ENCODE measurements at places on chromosomes 11 and 22.

DNA sequence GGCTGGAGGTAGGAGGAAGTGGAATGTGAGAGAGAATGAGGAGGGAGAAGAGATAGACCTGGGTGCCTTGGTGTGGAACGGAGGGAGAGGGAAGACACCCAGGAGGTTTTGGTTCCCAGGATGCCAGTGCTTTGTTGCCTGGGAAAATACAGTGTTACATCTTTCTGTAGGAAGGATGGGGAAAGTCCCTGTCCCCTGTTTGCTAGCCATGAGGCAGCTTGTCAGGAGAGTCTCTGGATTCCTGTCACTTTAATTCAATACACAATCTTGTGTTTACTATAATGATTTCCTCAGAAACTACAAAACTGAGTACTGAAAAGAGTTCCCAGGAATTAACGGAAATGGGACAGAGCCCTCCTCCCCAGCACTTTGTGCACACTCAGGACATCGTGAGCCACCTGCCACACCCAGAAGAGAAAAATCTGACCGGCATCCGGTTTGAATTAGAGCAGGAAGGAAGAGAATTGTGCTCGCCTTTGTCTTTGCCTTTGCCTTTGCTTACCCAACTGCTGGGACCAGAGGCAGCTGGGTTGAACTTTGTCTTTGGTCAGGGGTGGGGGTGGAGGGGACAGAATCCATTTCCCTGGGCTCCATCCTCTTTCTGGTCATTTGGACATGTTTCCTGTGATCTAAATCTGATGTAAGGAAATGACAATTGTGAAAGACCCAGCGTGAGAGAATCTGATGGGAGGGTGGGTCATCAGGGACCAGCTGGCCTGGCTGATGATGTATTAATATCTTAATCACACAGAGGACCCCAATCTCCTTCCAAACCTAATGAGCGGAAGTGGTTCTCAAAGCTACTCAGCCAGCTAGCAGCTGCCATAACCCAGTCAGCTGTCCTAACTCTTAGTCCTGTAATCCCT lies 1.3 kb upstream of the LIMK2 start:
- DNase-seq = no peak

DNA sequence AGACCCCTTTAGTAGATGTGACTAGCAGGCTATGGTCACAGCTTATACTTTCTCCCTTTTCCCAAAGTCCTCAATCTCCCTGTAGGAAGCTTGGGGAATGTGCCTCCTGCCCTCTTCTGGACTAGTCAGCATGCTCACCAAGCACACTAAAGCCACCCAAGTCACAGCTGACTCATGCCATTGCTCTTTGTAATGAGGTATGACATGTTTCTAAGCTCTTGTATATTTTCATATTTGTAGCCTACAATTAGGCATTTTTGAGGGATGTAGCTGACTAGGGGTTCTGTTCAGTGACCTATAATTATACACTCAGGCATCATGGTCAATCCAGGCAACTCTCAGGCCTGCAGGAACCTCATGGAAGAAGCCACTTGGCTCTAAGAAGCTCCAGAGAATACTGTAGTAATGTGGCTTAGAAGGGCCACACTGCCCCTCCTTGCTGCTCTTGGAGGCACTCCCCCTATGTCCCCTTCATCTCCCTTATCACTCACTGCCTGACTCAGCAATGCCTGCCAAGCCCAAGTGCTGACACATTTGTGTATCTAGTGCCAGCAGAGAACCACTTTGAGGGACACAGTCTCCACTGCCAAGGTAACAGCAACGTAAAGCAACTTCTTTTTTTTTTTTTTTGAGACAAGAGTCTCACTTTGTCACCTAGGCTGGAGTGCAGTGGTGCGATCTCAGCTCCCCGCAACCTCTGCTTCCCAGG lies 86.2 kb downstream of the RPL27A start:
- DNase-seq = no peak

DNA sequence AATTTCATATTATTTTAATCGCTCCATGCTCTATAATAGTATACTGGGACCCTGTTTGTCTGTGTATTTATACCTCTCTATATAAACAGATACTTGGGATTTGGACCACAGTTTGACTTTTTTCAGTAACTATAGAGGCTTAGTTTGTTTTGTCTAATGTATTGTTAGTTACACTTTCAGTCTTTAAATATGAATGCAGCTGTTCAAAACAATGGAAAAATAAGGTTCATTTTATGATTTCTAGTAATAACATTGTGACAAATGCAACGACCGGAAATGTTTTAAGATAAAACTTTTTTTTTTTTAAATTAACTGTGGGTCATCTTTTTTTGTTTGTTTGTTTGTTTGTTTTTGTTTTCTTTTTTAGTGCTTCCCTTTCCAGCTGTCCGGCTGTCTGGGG lies 133.5 kb downstream of the ARHGAP42 start:
- no peak for DNase-seq

DNA sequence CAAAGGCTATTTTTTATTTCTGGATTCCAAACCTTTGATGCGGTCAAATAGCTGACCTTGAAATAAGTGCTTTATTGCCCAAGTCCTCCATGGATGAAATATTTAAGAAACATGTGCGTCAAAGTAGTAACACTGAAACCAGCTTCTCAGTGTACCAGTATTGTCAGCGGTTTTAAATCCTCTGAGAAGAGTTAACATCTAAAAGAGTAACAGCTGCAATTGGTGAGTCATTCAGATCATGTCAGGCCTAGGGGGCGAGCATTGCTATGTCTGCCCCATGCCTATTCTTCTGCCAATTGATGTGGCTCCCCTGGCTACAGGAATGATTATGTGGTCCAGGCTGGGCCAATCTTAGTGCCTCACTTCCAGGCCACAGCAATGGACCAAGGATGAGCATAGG lies 263.3 kb upstream of the SORL1-AS1 start:
- no peak for DNase-seq

- no peak for DNase-seq
These were observed at the start of gene TRPM5 for GRCh38 chr11:2443881-2444820. TRPM5 (minus strand) TSS chr11:2444514; CDS start chr11:2423036, 21,478 bp downstream.

GRCh38 chr22:19522190-19522880 lies 1.9 kb downstream of the CLDN5 start:
- peak; percentile 19 for DNase-seq

DNA sequence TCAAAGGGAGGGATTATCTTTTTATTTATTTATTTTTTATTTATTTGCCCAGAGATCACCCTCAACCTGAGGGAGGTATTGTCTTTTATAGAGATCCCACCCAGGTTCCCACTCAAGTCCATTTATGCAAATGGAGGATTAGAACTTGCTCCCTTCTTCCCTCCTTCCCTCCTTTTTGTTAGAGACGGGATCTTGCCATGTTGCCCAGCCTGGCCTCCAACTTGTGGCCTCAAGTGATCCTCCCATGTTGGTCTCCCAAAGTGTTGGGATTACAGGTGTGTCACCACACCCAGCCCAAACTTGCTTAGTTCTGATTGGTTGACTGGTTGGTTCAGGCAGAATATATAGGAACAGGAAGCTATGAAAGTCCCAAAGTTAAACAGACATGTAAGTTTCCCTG lies 51.9 kb downstream of the HIPK3 start:
- no peak for DNase-seq

GRCh38 chr11:121039971-121040613 lies 16.2 kb downstream of the TBCEL start:
- no peak for DNase-seq

DNA sequence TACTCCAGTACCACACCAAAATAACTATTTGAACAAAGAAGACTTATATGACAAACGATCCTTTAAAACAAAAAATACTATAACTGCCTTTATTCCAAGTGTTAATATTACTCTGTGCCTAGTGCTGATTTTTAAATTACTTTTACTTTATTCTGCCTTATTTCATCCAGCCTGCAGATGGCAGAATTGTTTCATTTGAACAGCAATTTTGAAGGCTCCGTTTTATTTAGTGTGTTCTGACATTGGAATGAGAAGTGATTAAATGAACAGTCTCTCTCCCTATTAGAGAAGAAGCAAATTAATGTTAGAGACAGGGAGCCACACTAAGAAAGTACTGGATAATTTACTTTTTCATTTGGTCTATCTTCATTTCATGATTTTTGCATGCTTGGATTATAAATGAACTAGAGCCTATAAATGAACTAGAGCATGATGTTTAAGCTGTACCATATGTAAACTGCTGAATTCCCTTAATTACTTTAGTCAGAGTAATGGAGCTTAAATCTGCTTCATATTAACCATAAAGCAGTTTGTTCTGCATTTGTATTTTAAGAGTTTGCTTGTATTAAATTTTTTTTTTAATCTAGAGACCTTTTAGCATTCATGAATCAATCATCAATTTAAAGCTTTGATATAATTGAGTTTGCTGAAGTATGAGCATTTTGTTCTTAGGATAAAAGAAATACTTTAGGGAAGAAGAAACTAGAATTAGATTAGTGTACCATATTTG lies 9.8 kb downstream of the PDHX start:
- DNase-seq = peak; percentile 38

DNA sequence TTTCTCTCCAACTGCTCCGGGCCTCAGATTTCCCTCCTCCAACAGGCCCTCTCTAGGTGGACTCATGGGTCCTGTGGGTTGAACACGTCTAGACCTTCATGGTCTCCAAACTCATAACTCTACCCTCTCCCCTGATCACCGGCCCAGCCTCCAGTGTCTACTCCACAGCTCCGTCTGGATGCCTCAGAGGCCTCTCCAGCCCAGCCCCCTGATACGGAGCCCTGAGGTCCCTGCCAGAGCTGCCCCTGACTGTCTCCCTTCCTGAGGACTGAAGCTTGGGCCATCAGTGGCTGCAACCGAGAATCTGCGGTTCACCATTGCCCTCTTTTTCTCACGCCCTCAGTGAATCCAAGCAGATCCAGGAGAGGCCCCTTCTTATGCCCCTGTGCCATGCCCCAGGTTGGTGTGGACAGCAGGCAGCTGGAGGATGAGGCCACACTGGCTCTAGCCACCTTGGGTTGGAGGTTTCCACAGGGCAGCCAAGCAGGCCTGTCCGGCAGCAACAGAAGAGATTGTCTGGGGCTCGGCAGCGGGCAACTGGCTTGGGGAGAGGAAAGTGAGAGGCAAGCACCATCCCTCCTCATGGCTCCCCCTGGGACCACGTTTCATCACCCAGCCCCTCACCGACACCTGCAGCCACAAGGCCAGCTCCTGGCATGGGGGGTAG lies 104.6 kb upstream of the FGF3 start:
- no peak for DNase-seq

DNA sequence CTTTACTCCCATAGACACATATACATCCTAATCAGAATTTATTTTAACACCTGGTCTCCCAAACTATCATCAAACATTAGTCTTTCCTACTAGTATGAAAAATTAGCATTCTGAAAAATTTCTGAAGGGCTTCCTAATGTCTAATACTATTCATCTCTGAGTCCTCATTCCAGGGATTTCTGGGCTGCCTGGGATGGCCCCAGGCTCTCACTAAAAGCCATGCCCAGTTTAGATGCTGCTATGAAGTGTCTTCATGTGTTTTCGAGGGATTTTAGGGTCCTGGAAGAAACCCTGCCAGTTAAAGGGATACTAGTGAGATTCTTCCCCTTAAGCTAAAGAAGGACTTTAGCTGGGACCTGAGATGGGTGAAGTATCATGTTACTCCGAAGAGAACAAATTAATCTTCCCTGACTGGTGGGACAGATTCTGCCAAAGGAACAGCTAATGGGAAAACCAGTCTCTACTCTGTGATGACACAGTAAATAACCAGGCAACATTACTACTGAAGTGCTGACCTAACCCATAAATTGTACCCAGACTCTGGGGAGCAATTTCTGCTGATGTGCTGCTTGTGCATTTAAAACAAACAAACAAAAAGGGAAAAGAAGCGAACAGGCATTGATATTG lies 342.6 kb downstream of the SOX6 start:
- peak; percentile 37 for DNase-seq

DNA sequence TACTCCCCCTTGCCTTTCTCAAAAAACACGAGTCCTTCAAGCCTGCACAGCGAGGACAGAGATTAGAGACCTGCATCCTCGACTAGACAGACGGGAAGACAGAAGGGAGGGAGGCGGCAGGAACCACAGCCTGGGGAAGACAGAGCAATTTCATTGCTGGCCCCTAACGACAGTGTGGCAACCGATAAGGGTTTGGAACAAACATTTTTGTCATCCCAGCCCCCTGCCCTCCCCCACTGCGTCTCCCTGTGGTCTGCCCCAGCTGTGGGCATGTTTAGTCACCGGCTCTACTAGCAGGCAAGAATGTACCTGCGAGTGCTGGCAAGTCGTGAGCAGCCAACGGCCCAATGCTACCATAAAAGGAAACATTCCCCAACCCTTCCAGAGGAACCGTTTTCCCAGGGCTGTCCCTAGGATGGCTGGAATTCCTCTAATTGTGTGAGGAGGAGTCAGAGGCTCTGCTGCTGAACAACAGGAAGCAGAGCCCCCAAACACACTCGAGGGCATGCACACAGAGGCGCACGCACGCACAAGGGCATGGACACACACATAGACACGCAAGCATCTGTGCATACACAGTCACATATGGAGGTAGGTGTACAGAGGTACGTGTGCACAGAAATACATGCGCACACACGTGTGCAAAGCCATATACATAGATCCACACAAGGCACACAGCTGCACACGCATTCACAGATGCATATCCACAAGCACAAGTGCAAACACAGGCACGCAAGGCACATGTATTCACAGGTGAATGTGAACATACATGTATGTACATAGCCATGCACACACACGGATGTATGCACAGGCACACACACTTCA lies 58.3 kb downstream of the MYH9 start:
- no peak for DNase-seq
